Trophoblast cell (in vitro differentiated cells and primary cell): ENCODE measurements at places on chromosomes 1 and 21.

DNA sequence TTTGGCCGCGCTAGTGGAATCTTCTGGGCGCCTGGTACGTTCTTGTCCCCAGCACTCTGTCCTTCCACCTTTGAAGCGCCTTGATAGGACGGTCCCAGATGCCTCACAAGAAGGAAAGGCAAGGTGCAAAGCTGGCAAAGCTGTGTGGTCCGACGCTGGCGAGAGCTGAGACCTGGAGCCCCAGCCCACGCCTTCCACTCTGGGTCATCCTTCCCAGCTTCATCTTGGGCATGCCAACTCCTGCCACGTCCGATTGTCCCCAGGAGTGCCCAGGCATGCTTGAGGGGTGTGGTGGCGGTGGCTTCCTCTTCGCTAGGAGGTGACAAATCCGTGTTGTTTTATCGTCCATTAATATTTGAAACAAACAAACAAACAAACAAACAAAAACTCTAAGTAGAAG, 123.9 kb upstream of the DPYD start:
- H3K36me3 ChIP-seq = no peaks in the 10 kb centered on the region
- peaks cover 37% of the 10 kb centered on the region for H3K27me3 ChIP-seq
- no peaks in the 10 kb centered on the region for H3K4me1 ChIP-seq
- no peak for DNase-seq

- H3K4me3 ChIP-seq = no peak overlapping the region
- no peaks in the 10 kb centered on the region for H3K27me3 ChIP-seq
- H3K4me1 ChIP-seq = peaks cover 2% of the 10 kb centered on the region
- DNase-seq = no peak
- H3K27ac ChIP-seq = no peak overlapping the region
These were observed 4.3 kb downstream of the TSPAN2 start for GRCh38 chr1:115084902-115085511.

DNA sequence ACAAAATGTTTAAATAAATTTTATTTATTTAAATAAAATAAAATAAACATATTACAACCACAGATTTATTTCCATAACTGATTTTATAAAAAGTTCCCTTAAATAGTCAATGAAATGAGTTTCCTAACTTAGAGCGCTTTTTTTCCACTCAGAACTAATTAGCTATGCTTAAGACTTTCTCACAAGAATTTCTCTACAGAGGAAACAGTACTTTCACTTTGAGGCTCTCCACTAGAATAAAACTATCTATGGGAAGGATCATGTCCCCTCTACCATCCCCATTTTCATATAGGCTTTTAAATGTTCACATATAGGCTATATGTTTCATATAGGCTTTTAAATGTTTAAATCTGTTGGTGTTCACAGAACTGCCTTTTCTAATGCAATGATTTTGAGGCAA, 40.0 kb upstream of the DPH5 start:
- no peaks in the 10 kb centered on the region for H3K4me1 ChIP-seq
- H3K4me3 ChIP-seq = no peak overlapping the region
- H3K36me3 ChIP-seq = no peaks in the 10 kb centered on the region
- no peak for DNase-seq

- no peak overlapping the region for H3K4me3 ChIP-seq
- no peaks in the 10 kb centered on the region for H3K27me3 ChIP-seq
- no peak overlapping the region for H3K27ac ChIP-seq
- DNase-seq = no peak
These were observed 149.2 kb upstream of the TMEM51 start for GRCh38 chr1:15004396-15004795.

DNA sequence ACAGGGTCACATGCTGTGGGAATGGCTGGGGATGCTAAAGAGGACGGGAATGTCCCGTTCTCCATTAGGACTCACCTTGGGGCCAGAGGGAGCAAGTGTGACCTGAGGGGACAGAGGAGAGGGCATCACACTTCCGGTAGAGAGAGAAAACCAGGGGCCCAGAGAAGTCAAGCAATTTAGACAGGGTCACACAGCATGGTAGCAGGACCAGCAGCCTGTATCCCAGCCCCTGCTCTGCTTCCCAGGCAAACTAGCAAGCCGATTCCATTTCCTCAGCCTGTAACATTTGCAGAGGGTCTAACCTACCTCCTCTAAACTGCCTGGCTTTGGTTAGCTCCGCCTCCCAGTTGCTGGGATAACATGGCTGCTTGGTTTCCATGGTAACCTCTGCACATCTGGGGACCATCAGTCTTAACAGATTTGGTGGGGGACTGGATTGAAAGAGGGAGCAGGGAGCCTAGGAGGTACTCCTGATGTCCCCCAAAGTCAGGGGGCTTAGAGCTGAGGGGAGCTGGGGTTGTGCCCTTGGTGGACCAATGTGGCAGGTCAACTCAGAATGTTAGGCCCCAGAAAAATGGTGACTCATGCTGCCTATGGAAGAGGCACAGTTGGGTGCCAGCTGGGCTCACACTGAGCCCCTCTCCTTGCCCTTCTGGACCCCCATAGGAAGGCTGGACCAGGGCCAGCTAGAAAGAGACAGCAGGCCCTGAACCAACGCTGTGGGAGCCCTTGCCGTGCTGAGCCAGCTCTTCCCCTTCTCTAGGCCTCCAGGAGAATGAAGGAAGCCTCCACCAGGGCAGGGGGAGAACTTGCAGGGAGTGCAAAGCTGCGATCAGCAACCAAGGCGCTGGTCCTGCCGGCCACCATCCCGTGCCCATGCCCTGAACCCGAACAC, 9.5 kb downstream of the COL16A1 start:
- H3K4me1 ChIP-seq = peaks cover 38% of the 10 kb centered on the region
- H3K4me3 ChIP-seq = no peak overlapping the region
- no peak overlapping the region for H3K27ac ChIP-seq
- no peak for DNase-seq
- no peaks in the 10 kb centered on the region for H3K27me3 ChIP-seq

DNA sequence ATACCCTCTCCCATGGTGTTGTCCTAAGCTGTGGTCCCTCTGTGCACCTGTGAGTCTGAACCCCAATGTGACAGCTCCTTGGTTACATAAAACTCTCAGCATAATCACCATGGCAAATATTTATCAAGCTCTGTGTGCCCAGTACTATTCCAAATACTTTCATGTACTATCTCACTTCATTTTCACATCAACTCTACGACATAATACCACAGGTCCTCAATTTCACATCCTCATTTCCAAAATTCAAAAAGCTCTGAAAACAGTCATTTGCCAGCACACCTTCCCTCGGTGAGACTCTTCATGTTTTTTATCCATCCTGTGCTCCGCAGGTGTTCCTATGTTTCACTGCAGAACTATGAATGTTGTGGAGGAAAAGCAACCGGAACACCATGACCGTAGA, 12.4 kb upstream of the CREG1 start:
- DNase-seq = no peak
- H3K27ac ChIP-seq = no peak overlapping the region
- H3K4me1 ChIP-seq = peaks cover 5% of the 10 kb centered on the region
